Right cardiac atrium (tissue), 5 donors: ENCODE measurements at places on chromosomes 6 and 20. TPM values are rescaled to one million over a fixed set of nuclear protein-coding genes. Genes with fewer than 3 reads are reported as not detected.

- DNase-seq, result no peak
Observed at GRCh38 chr6:80217794-80218193, 111.3 kb downstream of the BCKDHB start.

The PSORS1C1 gene
- total RNA-seq, result 4.5 TPM

DNA sequence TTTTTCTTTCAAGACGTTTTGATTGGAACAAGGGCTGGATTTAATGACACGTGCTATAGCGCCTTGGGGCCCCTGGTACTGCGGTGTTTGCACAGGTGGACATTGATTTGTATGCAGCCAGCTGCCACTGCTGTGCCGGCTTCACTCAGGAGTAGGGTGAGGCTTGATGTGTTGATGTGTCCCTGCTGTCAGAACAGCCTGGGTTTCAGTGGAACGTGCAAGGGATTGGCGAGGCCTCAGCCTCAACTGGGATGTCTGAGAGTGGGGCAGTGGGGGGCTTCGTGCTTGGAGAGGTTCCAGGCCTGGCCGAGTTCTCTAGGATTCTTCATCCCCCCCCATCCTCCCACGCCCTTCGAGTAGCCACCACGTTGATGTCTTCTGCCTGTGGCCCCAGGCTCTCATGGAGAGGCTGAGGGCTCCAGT, 23.0 kb downstream of the PYGB start:
- DNase-seq, result no peak

- DNase-seq, result no peak
Observed at GRCh38 chr6:164378330-164378729, 931.1 kb downstream of the C6orf118 start.

The TSHZ2 gene
- 7.1 TPM for total RNA-seq

- no peak for DNase-seq
Observed at GRCh38 chr6:69816026-69816425, 19.2 kb upstream of the LMBRD1 start.

GRCh38 chr6:106561686-106562405, 67.5 kb downstream of the RTN4IP1 start:
- no peak for DNase-seq

DNA sequence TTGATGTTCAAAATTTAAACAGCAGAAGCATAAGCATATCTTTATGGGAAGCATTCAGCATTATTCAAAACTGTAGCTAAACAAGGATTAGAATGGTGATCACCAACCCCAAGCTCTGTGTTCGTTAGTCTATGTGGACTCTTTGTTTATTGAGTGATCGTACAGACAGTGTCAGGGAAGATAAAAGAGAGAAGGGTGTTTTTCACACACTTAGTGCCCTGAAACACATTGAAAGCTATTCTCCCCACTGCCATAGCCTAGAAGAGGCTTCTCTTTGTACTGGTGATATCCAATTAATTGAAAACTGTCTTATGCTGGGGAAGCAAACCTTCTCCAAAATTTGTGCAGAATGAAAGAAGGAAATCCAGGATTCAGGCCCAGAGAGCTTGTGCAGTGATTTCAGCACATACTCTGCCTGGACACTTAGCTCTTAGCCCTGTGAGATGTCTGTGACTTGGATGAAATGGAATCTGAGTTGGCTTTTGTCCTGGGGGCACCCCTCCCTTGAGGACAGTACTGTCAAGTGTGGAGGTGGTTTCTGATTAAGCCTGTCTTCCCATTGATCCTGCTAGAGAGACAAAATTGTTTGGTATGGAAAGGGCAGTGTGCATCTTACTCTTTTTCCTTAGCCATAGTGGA, 125.7 kb upstream of the MTHFD1L start:
- DNase-seq, result no peak

The BTN1A1 gene
- not detected for total RNA-seq

GRCh38 chr20:16179371-16179770, 393.9 kb downstream of the KIF16B start:
- DNase-seq, result no peak
